GDM1 (cell line): ENCODE measurements at places on chromosomes 4 and X.

DNA sequence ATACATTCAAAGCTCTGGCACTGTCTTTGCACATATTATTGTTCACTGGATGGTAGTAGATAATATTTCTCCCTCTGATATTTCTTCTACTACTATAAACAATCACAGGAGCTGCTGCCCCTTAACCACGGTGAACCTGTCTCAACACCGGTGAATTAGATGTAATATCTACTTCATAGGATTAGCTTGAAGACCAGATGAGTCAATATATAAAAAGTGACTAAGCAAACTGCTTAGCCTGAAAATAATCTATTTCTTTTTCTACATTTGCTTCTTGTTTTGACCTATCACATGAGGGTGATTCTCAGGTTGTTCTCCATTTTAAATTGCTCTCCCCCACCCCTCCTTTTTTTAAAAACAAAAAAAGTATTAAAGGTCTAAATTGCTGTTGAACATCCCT lies 645.5 kb downstream of the ANKRD50 start:
- no peak for DNase-seq

DNA sequence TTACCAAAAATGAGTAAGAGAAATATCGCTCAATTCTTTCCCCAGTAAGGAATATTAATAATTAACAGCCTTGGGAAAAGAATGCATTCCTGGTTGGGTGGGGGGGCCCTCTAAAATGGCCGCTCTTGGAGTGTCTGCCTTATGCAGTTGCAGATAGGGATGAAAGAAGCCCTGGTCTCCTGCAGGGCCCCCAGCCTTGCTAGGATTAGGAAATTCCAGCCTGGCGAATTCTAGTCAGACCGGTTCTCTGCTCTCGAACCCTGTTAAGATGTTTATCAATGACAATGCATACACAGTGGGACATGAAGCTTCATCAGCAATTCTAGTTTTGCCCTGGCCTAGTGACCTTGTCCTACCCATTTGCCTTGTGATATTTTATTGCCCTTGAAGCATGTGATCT lies 1047.7 kb upstream of the GRID2 start:
- DNase-seq, result no peak

DNA sequence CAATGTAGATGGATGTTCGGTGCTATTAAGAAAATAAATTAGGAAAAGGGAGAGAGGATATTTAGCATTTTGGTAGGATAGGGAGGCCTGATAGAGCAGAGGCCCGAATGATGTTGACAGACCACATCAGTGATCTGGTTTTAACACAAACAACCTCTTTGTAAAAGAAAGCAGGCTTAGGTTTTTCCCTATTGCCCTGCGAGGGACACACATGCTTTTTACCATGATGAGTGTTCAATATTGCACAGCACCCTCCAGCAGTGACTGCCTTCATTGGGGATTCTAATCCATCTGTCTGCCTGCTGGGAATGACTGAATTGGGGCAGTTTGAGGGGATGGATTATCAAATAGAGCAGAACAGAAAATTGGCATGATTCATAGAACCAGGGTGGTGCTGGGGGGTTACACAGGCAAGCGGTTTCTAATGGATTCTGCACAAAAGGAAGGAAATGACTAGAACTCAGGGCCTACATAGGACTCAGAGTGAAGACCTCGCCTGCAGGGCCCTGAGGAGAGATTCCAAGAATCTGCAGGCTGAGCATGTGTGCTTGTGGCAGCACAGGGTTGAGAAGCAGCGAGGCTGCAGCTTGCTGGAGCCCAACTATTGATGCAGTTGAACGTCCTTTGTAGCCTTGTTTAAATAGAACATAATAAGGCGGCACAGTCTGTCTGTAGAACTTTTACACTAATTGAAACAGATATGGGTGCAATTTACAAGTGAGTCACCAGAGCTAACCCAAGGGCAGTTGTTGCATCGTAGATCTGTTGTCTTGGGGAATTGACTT lies 58.0 kb downstream of the RHOH start:
- no peak for DNase-seq

DNA sequence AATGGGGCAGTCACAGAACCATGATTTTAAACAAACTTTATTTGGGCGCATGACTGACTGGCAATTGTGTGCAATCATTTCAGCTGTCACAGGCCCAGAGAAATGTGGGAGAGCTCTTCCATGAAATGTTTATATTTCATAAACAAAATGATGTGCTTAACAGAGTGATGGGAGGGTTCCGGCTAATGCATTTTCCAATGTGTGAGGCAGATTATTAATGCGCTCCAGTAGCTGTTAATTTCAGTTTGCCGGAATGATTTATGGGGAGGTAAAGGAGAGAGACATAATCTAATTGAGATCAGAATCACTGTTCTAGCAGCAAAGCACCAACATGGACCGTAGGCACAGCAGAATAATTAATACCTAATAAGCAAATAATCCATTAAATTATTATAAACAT lies 55.6 kb downstream of the NKX6-1 start:
- DNase-seq, result no peak

DNA sequence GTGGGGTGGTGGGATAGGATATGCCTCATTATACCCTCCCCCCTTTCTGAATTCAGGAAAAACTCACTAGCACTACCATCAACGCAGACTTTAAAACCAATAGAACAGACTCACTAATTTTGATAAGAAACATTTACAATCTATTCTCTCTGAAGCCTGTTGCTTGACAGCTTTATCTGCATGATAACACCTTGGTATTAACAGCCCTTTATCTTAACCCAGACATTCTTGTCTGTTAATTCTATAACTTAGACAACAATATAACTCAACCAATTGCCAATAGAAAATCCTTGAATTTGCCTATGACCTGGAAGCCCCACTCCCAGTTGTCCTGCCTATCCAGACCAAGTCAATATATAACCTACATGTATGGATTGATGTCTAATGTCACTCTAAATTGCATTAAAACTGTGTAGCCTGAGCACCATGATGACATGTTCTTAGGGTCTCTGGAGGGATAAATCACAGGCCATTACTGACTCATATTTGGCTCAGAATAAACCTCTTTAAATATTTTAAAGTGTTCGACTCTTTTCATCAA lies 1.5 kb upstream of the UGT2A3 start:
- DNase-seq, result no peak

- DNase-seq, result no peak
These were observed 145.4 kb downstream of the CPEB2 start for GRCh38 chr4:15147714-15148113.

DNA sequence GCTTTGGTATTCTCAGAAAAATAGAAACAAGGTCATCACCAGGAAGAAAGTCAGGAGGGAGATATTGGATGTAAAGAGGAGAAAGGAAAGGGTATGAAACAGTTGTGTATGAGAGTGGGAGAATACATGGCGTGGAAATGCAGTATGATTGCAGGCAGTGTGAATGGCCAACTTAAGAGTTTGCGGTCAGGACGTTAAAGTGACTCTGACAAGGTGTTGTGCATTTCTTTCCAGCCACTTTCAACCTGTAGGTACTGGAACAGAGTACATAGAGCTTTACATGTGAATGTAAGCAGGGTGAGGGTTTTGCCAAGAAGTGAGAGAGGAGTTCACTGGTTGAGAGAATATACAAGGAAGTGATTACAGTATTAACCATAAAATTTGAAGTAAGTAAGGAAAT lies 15.7 kb downstream of the ATP10D start:
- no peak for DNase-seq

DNA sequence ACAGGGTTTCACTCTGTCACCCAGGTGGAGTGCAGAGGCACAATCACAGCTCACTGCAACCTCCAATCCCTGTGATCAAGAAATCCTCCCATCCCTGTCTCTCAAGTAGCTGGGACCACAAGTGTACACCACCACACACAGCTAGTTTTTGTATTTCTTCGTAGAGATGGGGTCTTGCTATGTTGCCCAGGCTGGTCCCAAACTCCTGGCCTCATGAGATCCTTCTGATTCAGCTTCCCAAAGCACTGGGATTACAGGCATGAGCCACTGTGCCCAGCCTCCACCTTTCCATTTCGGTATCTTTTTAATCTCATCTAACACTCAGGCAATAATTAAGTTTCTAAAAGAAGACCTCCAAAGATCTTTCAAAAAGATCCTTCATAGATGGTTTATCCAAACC lies 22.9 kb downstream of the ADGRA3 start:
- DNase-seq, result no peak

GRCh38 chr4:95124906-95125504 lies 367.2 kb downstream of the BMPR1B start:
- DNase-seq, result no peak

DNA sequence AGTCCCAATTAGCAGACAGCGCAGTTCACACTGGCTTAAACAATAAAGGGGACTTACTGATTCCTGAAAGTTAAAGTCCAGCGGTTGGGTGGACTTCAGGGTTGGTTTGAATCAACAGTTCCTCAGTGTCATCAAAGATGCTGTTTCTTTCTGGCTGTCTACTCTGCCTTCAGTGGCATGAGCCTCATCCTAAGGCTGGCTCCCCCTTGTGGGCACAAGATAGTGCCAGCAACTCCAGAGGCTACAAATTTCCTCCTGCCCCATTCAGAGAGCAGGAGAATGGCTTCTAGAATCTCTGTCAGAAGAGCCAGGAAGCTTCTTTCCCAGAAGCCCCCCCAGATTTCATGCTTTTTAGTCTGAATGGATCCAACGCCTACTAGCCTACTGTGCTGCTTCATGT lies 82.4 kb upstream of the MTM1 start:
- peak; percentile 15 for DNase-seq

DNA sequence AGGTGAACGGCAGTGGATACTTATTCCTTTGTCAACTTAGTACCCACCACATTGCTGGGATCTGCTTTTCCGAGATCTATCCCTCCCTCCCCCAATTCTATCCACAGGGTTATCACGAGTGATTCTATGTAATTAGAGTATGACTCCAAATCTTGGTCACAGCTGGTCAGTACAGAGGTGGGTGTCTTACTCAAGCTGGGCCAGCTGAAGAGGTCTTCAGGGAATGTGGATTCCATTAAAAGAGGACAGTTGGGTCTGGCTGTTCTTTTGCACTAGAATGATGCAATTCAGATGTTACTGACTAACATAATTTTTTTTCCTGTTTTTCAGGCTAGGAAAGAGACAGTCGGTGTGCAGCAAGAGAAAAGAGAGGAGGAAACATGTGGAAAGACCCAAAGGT lies 92.3 kb downstream of the HS3ST1 start:
- no peak for DNase-seq

DNA sequence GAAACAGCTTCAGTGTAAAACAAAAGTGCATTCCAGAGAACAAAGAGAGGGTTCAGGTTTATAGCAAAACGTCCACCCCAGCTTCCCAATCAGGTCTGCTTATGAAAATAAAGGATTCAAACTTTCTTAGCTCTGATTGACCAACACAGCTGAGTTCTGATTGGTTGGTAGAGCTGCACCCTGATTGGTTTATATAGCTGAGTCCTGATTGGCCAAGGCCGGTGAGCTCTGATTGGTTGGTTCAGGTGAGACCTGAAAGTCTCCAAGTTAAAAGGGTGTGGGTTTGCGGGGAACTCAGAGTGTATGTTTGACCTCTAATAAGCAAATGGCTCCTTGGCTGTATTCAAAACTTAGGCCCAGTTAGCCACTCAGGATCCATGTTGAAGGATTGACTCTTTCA lies 20.9 kb downstream of the CLRN2 start:
- no peak for DNase-seq

- peak; percentile 56 for DNase-seq
These were observed 57.1 kb upstream of the ATXN3L start for GRCh38 chrX:13376857-13377549.

DNA sequence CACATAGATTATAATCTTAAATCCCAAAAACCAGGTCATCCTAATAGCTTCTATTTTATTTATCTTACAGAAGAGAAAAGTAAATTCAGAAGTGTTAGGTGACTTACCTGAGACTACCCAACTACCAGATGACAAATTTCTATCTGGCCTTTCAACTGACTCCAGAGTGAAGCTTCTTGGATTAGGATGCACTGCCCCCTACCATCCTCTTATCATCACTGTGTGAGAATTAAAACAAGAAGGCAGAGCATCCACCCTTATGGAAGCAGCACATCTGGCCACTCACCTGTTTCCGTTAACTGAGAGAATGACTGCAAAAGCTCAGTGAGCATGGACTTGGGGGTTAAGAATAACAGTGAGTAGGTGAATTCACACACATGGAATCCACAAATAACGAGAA lies 502.6 kb upstream of the TECRL start:
- DNase-seq, result no peak

DNA sequence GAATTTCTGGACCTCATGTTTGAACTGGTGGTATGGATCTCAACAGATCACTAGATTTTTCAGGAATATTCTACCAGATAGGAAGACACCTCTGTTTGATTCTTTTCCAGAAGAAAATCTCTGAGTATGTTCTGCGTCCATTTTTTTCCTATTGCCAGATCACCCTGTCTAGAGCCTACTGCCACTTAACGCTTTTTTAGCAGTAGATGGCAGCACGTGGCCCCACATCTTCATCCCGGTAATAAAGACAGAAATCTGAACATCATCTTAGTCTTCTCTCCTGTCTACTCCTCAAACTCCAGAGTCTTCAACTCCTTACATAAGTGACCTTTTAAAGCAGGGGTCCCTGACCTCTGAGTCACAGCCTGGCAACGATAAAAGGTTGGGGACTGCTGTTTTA lies 184.7 kb downstream of the TMA16 start:
- no peak for DNase-seq

DNA sequence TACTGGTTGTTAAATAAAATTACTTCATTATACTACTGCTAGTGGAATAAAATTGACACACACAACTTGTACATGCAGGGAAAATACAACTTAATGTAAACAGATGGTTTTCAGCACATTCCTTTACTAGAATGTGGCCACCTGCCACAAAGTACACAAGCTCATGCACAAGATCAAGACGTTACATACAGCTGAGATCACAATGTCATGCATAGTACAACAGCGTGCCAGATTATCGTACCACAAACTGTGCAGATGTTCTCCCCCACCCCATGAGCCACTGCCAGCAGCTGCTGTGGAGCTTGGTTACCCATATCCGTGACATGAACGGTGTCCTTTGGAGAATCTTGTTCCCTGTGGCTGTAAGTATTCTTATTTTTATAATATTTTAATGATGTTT lies 27.7 kb downstream of the FBXO8 start:
- DNase-seq, result no peak

GRCh38 chr4:139416073-139416673 lies 37.7 kb upstream of the RAB33B start:
- DNase-seq, result no peak

- DNase-seq, result no peak
These were observed 3.2 kb upstream of the TMLHE start for GRCh38 chrX:155615938-155616337.

- DNase-seq, result no peak
These were observed 80.4 kb downstream of the SHROOM2 start for GRCh38 chrX:9866633-9867032.
